NCI-H446 (cell line): ENCODE measurements at places on chromosomes 1 and 21.
A peak's percentile ranks its signal among the peaks of the same experiment; 100 is the strongest.

GRCh38 chr1:205421798-205422197 lies at the start of gene LEMD1:
TSS of gene LEMD1 (minus strand) at chr1:205422056. CDS start at chr1:205420536, 1,520 bp downstream.
- DNase-seq, result no peak

DNA sequence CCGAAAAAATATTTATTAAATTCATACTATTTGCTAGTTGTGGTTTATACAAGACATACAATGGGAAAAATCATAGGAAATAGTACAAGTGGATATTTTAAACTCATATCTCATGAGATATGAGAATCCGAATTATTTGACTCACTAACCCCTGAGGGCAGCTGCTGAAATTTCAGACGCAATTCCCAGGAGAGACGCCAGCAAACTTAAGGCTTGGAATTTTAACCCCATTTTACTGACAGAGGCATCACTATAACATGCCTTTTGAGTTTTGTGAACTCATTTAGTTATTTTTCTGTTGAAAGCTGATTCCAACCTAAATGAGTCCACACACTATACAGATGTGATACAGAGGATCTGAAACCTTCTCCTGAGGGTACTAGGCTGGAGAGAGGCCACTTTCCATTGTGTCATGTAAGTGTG lies 5.9 kb upstream of the MROH9 start:
- no peak for DNase-seq

DNA sequence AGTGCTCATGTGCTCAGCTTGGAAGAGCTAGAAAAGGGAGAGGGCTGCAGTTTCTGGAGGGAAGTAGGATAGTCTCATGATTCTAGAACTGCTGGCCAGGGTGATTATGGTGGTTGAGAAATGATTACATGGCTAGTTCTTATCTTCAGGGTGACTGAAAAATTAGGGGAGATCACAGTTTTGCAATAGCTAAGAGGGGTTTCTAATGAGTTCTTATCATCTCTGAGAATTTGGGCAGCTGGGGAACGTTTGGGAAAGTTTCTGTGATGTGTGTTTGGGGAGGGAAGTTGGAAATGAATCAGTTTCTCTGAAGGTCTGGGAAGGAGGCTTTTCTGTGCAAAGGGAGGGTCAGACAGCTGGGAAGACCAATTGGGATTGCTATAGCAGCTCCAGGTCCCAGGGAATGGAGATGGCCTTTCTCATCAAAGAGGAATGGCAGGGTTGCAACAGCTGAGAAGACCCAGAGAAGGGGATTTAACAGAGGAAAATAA lies 7.6 kb upstream of the RHOU start:
- no peak for DNase-seq

GRCh38 chr1:59750328-59751003 lies 64.3 kb upstream of the HOOK1 start:
- no peak for DNase-seq

- no peak for DNase-seq
These were observed 26.3 kb downstream of the PLPP3 start for GRCh38 chr1:56553046-56553445.

- no peak for DNase-seq
These were observed 217.8 kb upstream of the HOOK1 start for GRCh38 chr1:59596956-59597355.

DNA sequence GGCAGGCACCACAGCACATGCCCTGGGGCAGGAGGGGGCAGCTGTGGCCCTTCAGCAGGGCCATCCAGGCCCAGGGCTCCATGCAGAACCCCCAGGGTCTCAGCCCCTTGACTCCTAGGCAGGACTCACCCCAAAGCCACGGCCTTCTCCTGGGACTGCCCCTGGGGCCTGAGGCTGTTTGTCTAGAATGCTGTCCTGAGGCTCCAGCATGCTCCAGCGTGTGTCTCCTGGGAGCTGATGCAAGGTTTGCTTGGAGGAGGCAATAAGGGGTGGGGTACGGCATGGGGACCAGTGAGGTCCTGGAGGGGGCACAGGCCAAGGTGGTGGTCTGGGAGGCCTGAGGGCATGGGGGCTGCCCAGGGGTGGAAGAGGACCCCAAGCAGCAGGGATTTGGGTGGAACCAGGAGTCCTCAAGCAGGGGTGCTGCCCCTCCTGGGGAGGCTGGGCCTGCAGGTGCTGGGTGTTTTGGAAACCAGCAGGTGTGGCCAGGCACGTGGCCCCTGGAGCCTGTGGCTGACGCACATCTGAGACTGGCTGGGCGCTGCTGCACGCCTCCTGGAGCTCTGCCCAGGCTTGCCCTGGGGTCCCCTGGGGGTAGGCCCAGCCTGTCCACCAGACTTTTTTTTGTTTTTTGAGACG lies 7.8 kb upstream of the CALML6 start:
- peak; percentile 39 for DNase-seq

- DNase-seq, result no peak
These were observed 429.0 kb downstream of the NEGR1 start for GRCh38 chr1:71853360-71853759.

GRCh38 chr1:196180847-196181593 lies 427.2 kb downstream of the KCNT2 start:
- peak; percentile 35 for DNase-seq

DNA sequence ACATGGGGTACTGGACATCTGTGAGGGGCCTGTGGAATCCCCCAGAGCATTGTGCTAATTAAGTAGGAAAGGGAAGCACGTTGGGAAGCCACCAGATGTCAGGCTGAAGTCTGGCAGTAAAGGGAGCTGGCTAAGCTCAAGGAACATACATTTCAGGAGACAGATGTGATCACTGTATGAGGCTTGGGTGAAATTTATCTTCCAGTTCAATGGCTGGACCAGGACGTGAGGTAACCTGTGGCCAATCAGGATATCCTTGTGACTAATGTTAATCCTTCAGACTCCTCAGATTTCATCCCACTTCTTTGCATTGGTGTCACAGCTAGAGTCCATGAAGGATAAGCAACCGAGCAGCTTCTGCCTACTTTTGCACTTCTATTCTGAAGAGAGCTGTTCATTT lies 110.2 kb upstream of the APP start:
- DNase-seq, result peak; percentile 96

DNA sequence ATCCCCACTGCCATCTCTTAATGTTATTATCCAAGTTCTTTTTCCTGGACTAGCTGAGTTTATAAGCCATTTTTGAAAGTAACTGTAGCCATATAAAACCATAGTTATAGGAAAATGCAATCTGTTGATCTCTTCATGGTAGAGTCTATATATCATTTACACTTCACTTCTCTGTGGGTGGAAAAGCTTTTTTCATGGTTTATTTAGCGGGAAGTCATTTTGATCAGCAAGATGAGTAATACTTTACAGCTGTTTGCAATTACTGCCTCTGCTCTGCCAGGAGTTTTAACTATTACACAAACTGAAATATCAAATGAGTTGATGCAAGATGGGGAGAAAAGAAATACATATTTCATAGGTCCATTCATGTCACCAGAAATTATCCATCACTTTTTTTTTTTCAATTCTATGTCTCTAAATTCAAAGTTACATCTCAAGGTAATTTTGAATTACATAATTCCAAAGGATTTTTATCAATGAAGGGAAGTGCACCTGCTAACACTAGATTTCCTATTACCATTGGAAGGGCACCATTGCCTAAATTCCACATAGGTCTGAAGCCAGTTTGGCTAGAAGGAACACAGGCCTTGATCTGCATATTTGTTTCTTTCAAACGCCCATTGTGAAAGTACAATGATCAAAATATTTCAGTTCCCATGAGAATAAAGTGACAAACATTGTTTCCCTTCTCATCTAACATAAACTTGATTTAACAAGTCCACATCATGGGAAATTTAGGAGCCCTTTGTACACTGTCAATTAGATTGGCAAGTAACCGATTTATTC lies 296.7 kb downstream of the ZNF326 start:
- DNase-seq, result no peak

DNA sequence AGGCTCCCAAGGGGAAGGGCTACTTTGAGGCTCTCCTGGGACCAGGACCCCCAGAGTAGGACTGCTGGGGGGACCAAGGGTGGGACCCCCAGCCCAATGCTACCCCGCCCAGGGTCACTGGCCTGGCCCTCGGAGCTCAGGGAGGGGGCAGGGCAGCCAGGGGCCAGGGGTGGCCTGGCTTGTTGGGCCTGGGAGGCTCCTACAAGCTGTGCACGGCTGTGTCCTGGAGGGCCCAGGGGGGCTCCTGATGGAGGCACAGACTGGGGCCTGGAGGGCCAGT lies 2.2 kb downstream of the HES4 start:
- DNase-seq, result no peak

GRCh38 chr1:206896261-206896660 lies 982 bp upstream of the IL24 start:
- peak; percentile 64 for DNase-seq

DNA sequence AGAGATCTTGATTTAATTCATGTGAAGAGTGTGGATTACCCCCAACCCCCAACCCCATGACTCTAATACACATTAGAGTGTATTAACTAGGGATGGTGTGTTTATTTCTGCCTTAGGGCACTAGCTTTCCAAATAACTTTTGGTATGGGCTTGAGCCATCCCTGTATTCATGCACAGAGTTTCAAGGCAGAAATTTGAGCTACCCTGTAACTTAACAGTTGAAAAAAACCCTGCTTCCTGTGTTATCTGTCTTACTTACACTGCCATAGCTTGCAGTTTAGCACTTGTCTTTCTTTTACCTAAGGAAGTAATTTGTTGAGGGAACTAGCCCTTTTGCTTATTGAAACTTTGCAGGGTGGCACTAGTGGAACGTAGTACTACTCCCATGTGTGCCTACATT lies 6.3 kb downstream of the SRSF11 start:
- DNase-seq, result no peak

DNA sequence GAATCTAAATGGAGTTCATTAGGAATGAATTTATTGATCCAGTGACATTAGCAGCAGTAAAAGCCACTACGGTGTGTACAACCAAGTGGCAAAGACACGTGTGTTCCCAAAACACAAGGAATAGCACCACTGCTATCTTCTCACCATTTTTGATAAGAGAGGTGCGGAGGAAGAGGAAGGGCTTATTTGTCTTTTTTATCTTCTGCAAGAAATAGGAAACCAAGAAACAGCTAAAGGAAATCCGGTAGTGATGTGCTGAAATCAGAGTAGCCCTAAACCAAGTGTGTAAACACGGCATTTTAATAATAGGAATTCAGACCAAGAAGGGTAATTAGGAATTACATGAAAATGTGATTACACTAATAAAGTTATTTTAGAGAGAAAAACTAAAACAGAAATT lies 9.1 kb upstream of the SCYL3 start:
- DNase-seq, result no peak

- DNase-seq, result no peak
These were observed 25.2 kb upstream of the LRRC8C start for GRCh38 chr1:89607586-89608318.

- DNase-seq, result no peak
These were observed 20.7 kb downstream of the FNBP1L start for GRCh38 chr1:93468662-93469061.

- DNase-seq, result no peak
These were observed 1.7 kb upstream of the DUSP10 start for GRCh38 chr1:221743416-221744208.
